ENCODE measurements at places on chromosomes 12 and 14. TPM values are rescaled to one million over a fixed set of nuclear protein-coding genes. Genes with fewer than 3 reads are reported as not detected.

DNA sequence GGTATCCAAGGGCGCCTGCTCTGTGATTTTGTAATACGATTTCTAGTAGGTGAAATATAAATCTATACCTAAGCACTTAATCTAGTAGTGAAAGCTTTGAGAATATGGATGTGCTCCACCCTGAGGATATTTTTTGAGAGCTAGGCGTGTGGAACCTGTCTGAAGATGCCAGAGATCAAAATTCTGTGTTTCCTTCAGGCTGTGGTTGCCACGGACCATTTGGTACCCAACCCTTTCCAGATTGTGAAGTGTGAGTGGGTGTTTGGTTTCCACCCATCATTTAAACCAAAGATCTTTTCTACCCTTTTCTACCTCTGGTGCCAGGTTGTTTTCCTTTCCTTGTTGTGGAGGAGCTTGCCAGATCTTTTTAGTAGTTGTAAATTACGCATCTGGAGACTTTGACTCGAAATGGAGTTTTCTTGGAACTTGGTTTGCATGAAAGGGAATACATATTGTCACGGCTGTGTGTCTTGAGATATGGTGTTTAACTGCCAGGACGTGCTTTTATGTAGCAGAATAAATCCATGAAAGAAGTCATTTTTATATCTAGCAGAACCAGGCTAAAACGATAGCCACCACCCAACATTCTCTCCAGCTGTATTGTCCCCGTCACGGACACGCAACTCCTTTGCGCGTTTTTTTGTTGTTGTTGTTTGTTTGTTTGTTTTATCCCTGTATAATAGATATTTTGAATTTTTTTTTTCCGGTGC lies 2.2 kb downstream of the LRFN5 start:
- no peak for DNase-seq
- H3K4me1 ChIP-seq, result peaks cover 18% of the 10 kb centered on the region
- peak overlapping the region; percentile 55 for H3K4me3 ChIP-seq
- no peak overlapping the region for H3K27ac ChIP-seq

- H3K4me3 ChIP-seq, result no peak overlapping the region
- DNase-seq, result no peak
- no peaks in the 10 kb centered on the region for H3K27me3 ChIP-seq
- peaks cover 15% of the 10 kb centered on the region for H3K4me1 ChIP-seq
These were observed 65.0 kb downstream of the SETD3 start for GRCh38 chr14:99415496-99416281.

- no peaks in the 10 kb centered on the region for H3K36me3 ChIP-seq
- H3K27ac ChIP-seq, result no peak overlapping the region
- no peak for DNase-seq
- no peaks in the 10 kb centered on the region for H3K4me1 ChIP-seq
These were observed 192.8 kb downstream of the NRXN3 start for GRCh38 chr14:78363008-78363407.

PKP2 gene
- total RNA-seq, result 3.0 TPM

GRCh38 chr12:14770496-14771461 lies 32.5 kb downstream of the WBP11 start:
- no peaks in the 10 kb centered on the region for H3K27me3 ChIP-seq
- no peaks in the 10 kb centered on the region for H3K36me3 ChIP-seq
- H3K27ac ChIP-seq, result peak overlapping the region; percentile 98
- peak overlapping the region; percentile 83 for H3K4me3 ChIP-seq
- peaks cover 23% of the 10 kb centered on the region for H3K4me1 ChIP-seq
- peak; percentile 92 for DNase-seq

DNA sequence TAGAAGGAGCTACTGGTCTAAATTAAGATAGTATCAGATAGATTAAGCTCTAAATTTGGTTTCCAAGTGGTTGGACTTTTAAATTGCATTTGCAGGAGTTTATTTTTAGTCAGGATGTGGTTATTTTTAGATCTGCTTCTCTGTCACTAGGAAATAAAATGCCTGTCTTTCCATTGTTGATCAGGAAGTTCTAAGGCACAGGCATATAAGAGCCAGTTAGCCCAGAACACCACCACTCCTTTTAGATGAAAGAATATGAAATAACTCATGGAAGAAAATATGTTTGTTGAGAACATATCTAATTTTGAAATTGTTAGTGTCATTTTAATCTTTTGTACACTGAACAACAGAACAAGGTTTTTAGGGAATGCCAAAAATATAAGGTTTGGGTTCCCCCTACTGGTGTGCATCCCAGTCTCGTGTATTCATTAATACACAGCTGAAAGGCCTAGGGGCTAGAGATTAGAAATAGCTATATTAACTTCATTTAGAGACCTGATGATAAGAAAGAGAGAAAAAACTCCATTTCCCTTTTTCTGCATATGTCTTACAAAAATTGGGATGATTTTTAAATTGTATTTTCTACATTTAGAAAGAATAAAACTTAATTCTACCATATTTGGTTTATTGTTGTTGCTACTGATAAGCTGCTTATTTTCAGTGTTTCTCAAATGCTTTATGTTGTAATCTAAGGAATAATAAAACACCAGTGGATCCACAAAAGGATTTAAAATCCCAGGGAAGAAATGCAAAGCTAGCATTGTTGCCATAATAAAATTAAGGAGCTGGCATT lies 67.2 kb downstream of the RIC8B start:
- no peaks in the 10 kb centered on the region for H3K27me3 ChIP-seq
- H3K27ac ChIP-seq, result peak overlapping the region; percentile 9
- no peak for DNase-seq
- H3K4me1 ChIP-seq, result peaks cover 25% of the 10 kb centered on the region
- peaks cover 32% of the 10 kb centered on the region for H3K36me3 ChIP-seq
- H3K4me3 ChIP-seq, result no peak overlapping the region

DNA sequence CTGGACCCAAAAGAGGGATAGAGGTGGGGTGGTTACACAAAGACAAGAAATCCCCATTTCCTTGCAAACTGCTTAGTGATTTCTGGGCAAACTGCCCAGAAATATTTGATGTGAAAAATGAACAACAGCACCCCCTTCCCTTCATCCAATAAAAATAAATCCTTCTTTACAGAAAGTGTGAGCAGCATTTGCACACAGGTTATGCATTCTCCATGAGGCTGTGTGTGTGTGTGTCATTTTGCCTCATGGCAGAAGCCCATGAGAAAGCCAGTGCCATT lies 17.2 kb upstream of the NRXN3 start:
- H3K4me3 ChIP-seq, result no peak overlapping the region
- DNase-seq, result no peak
- no peaks in the 10 kb centered on the region for H3K4me1 ChIP-seq
- H3K36me3 ChIP-seq, result no peaks in the 10 kb centered on the region

- no peaks in the 10 kb centered on the region for H3K27me3 ChIP-seq
- H3K4me1 ChIP-seq, result no peaks in the 10 kb centered on the region
- H3K4me3 ChIP-seq, result no peak overlapping the region
- H3K36me3 ChIP-seq, result no peaks in the 10 kb centered on the region
- no peak for DNase-seq
These were observed 126.9 kb downstream of the SLC25A47 start for GRCh38 chr14:100450049-100450448.

- no peak for DNase-seq
- H3K27ac ChIP-seq, result no peak overlapping the region
- H3K4me1 ChIP-seq, result no peaks in the 10 kb centered on the region
- no peaks in the 10 kb centered on the region for H3K27me3 ChIP-seq
- no peak overlapping the region for H3K4me3 ChIP-seq
These were observed 56.2 kb downstream of the NTF3 start for GRCh38 chr12:5487948-5488625.

DNA sequence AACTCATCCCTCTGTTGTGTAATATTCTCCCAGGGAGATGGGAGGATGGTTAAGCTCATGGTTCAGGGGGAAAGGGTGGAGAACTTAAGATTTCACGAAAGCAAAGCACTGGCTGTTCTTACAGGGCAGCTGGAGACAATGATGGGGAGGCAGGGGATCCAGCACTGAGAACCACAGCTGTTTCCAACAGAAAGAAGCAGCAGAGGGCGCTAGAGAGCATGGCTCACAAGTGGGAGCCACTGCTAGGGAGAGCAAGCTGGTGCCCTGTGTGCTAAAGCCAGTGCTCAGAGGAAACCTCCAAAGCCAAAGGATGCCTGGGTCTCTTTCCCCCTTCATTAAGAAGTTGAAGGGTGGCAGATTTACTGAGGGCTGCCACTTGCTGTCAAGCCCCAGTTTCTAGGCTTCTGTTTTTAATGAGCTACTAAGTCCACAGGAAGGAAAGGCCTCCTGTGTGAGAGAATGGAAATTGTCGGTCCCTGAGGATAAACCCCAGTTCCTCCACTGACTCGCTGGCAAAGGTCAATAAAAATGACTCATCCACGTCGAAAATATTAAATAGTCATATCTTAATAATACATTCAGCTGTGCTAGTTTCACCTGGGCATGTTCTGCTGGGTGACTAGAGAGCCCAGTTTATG lies 199.7 kb downstream of the ANO2 start:
- no peaks in the 10 kb centered on the region for H3K36me3 ChIP-seq
- no peaks in the 10 kb centered on the region for H3K4me1 ChIP-seq
- H3K27ac ChIP-seq, result no peak overlapping the region
- peak; percentile 63 for DNase-seq
- H3K27me3 ChIP-seq, result no peaks in the 10 kb centered on the region

SLC5A8 gene
- 1.3 TPM for total RNA-seq

DNA sequence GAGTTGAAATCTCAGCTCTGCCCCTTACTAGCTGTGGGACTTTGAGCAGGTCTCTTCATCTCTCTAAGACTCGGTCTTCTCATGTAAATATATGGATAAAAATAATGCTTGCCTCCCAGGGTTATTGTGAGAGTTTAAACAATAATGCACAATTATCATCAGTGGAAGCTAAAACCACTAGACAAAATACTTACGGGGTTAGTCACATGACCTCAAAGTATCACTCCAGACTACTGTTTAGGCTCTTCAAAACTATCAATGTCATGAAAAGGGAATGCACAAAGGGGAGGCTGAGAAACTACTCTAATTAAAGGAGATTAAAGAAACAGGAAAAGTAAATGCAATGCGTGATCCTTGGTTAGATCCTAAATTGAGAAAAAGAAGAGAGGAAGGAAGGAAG lies 24.5 kb upstream of the TSPAN11 start:
- no peaks in the 10 kb centered on the region for H3K36me3 ChIP-seq
- no peaks in the 10 kb centered on the region for H3K27me3 ChIP-seq
- H3K4me1 ChIP-seq, result no peaks in the 10 kb centered on the region
- no peak overlapping the region for H3K27ac ChIP-seq
- no peak overlapping the region for H3K4me3 ChIP-seq

GRCh38 chr12:85504164-85504563 lies 224.1 kb downstream of the ALX1 start:
- no peaks in the 10 kb centered on the region for H3K4me1 ChIP-seq
- no peak overlapping the region for H3K4me3 ChIP-seq
- no peak overlapping the region for H3K27ac ChIP-seq

NID2 gene
- total RNA-seq, result 14.6 TPM

- peak overlapping the region; percentile 95 for H3K27ac ChIP-seq
- H3K4me1 ChIP-seq, result peaks cover 27% of the 10 kb centered on the region
- no peaks in the 10 kb centered on the region for H3K27me3 ChIP-seq
- H3K4me3 ChIP-seq, result peak overlapping the region; percentile 95
- H3K36me3 ChIP-seq, result peaks cover 52% of the 10 kb centered on the region
These were observed 1.5 kb downstream of the PNN start for GRCh38 chr14:39176263-39177167.

DNA sequence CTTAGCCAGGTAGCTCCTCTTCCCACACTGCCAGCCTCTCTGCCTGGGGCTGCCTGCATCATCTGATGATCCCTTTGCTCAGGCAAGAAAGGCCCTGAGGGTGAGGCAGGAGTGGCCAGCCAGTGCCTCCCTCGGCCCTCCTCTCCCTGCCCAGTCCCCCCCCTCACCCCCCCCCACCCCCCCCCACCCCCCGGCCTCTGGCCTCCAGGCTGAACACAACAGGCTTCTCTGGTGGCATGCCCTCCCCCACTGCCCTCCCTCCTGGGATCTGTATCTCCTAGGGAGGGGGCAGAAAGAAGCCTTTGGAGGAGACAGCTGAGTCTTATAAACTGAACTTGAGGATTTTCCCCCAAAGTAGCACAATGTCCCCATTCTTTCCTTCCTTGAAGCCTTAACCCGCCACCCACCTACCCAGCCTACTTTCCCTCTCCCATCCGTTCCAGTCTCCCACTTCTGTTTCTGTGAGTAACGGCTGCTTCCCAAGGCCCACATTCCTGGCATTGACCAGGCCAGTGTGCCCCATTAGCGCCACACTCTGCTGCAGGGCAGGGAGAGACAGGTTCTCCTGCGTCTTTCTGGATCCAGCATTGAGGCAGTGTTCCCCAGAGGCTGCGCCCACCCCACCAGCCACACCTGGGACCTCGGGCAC lies 82.1 kb downstream of the B4GALNT3 start:
- H3K4me3 ChIP-seq, result no peak overlapping the region
- H3K36me3 ChIP-seq, result no peaks in the 10 kb centered on the region
- peaks cover 19% of the 10 kb centered on the region for H3K4me1 ChIP-seq
- no peak overlapping the region for H3K27ac ChIP-seq

DNA sequence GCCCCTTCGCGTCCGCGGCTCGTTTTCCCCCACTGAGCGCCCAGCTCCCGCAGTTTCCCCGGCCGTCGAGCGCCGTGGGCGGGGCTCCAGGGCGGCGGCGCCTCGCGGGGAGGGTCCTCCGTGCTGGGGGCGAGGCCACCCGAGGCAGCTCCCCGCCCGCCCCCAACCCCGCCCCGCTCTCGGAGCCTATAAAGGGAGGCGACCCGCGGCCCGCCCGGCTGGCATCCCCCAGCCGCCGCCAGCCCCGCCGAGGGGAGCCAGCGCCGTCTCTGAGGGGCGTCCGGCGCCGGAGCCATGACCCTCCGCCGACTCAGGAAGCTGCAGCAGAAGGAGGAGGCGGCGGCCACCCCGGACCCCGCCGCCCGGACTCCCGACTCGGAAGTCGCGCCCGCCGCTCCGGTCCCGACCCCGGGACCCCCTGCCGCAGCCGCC lies at the start of gene TAMALIN:
Gene TAMALIN, plus strand, starts transcription at position 221 of the 432 bp plus-strand sequence. Its CDS starts 74 bp downstream, at position 295.
- peak within 1 kb of the TSS; percentile 92 for H3K27ac ChIP-seq
- peaks cover 13% of the 10 kb centered on the region for H3K36me3 ChIP-seq
- peaks cover 64% of the 10 kb centered on the region for H3K4me1 ChIP-seq
- H3K27me3 ChIP-seq, result peaks cover 19% of the 10 kb centered on the region

- H3K4me3 ChIP-seq, result peak overlapping the region; percentile 70
- no peaks in the 10 kb centered on the region for H3K36me3 ChIP-seq
- H3K4me1 ChIP-seq, result peaks cover 52% of the 10 kb centered on the region
- peak overlapping the region; percentile 80 for H3K27ac ChIP-seq
- no peaks in the 10 kb centered on the region for H3K27me3 ChIP-seq
These were observed 674 bp downstream of the VDR start for GRCh38 chr12:47903927-47904712.

SPRYD4 gene
- 3.1 TPM for total RNA-seq

GRCh38 chr12:113145720-113146551 lies 3.6 kb upstream of the CFAP73 start:
- no peak for DNase-seq
- no peak overlapping the region for H3K27ac ChIP-seq
- no peak overlapping the region for H3K4me3 ChIP-seq
- H3K27me3 ChIP-seq, result peaks cover 7% of the 10 kb centered on the region

Measured in lower lobe of right lung (tissue), 2 donors.